ENCODE measurements at places on chromosomes 12 and 14.

- DNase-seq: no peak
These were observed 53.7 kb downstream of the PAWR start for GRCh38 chr12:79637093-79637492.

- peak; percentile 56 for DNase-seq
These were observed 38.2 kb downstream of the PLXNC1 start for GRCh38 chr12:94186278-94187241.

- DNase-seq: no peak
These were observed 88.3 kb downstream of the NPAS3 start for GRCh38 chr14:33026850-33027430.

DNA sequence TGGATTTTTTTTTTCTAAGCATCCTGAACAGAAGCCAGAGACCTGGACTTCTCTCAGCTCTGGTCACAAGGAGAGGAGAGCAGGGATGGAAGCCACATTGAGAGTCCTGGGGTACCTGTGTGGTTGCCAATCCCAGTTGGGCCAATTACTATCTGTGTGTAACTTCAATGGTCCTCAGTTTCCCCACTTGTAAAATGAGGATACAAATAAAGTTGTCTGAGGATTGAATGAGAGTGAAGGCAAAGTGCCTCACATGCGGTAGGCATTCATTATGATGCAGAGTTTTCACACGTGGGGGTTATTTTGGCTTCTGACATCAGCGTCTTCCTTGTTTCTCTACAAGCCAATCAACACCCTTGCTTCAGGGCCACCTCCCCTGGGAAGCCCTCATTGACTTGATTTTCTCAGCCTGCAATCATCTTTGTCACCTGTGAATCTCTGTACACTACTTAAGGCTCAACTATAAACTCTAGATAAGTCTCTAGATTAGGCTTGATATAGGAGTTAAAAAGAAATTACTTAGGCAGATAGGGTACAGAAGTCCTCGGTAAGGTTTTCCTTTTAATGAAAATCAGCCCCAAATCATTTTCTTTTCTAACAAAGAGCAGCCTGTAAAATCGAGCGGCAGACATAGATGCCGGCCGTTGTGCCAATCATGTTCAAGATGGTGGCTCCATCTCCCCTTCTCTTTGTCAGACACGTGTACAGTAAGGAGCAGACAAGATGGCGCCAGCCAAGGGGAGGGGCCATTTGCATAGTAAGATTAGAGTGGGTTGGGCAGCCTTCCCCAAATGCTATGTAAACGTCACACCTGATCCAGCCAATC, 37.8 kb upstream of the FICD start:
- DNase-seq: no peak

DNA sequence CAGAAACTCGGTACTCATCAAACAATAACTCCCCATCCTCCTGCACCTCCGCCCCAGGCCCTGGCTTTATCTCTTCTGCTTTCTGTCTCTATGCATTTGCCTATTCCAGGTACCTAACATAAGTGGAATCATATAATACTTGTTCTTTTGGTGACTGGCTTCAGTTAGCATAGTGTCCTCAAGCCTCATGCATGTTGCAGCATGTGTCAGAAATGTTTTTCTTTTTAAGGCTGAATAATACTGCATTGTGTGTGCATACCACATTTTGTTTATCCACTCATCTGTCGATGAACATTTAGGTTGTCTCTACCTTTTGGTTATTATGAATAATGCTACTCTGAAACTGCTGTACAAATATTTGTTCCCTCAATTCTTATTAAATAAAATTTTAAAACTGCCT, 117.1 kb downstream of the KICS2 start:
- DNase-seq: no peak

Data from tibial nerve (tissue), 4 donors.